ENCODE measurements at places on chromosomes 2 and 18.

DNA sequence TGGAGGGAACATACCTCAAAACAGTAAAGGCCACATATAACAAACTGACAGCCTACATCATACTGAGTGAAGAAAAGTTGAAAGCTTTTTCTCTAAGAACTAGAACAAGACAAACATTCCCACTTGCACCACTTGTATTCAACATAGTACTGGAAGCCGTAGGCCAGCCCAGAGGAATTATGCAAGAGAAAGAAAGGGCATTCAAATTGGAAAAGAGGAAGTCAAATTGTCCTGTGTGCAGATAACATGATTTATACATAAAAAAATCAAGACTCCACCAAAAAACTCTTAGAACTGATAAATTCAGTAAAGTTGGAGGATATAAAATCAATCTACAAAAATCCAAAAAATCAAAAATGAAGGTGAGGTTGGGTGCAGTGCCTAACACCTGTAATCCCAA, 8.0 kb upstream of the KDM3A start:
- no peak for DNase-seq

DNA sequence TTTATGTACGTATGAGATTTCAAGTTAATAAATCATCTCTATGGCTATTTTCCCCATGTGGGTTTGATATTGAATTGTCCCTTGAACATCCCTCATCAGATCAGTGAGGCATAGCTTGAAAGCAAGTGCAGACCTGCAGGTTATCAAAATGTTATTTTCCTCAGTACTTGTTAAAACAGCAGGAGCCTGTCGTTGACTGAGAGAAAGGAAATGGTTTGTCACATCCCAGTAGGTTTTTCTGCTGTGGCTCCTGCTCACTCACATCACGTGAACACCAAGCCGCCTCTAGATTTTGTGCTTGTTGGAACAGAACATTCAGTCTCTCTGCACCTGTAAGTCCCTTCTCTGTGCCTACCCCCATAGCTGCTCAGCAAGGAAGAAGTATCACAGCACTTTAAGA, 340.3 kb downstream of the CELF4 start:
- no peak for DNase-seq

- no peak for DNase-seq
These were observed 2.8 kb upstream of the PEX13 start for GRCh38 chr2:61014763-61015162.

- no peak for DNase-seq
These were observed 72.6 kb upstream of the NOL4 start for GRCh38 chr18:34297287-34297686.

DNA sequence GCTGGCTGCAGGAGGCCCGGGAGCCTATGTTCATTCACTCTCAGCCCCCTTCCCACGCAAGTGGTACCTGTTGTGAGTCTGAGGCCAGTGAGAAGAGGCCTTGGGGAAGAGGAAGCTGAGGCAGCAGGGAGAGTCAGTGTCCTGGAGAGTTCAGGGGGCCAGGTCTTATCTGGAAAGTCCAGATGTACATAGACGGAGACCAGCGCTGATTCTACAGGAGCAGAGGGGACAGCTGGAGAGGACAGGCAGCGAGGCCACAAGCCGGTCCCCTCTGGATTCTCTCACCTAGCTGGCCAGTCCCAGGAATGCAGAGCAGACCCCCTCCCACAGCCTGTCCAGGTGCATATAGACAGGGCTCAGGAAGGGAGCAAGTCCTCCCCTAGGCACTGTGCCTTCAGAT, 29.1 kb upstream of the SELENOI start:
- no peak for DNase-seq

GRCh38 chr2:109256111-109256510, 127.1 kb downstream of the SH3RF3 start:
- DNase-seq = no peak

DNA sequence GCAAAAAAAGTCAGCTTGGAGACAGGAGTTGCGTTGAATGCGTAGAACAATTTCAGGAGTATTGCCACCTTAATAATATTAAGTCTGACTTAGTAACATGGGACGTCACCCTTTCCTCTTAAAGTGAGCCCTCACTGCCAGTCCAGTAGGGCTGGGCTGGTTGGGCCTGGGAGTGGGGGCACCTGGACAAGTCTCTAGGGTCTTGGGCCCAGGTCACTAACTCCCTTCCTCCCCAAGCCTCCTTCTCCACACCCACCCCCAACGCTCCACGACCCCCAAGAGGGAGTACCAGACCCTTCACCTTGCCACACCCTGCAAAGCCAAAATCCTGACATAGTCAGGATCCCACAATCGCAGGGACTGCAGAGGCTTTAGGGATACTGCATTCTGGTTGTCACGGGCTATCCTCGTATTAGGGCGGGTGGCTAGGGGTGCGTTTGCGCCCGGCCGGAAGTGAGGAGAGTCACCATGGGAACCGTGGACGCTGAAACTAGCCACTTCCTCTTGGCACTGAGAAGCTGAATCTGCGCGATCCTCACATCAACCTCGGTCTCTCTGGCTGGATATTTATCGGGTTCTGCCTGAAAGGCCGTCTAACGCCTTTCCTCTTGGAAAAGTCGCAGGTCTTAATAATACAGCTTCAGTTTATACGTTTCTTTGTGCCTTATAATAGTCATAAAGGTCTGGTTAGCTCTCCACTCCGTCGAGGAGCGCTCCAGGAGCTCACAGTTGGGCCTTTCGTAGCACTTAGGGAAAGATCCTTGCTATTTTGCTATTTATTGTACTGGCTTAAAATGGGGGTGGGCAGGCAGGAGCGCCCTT, 10.3 kb upstream of the CXXC1 start:
- DNase-seq = peak; percentile 73

DNA sequence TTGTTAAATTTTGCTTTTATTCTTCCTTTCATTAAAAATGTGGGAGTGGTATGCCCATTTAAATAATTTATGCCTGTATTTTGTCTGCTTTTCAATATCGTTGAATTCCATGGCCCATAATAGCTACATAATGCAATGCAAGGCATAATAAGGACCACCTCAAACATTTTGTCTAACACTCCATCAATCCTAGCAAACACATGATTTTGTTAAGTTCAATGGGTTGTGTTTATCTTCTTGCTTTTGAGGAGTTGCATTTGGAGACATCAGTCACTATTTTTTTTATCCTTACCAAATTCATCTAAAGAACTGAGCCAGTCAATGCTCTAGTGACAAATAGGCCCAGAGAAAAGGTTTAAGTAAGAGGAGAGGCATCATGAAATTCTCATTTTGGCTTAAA, 145.5 kb downstream of the ZNF385B start:
- no peak for DNase-seq

GRCh38 chr18:21179590-21180220, 62.3 kb upstream of the GREB1L start:
- DNase-seq = peak; percentile 59

GRCh38 chr2:7633566-7634153, 716.4 kb downstream of the RNF144A start:
- no peak for DNase-seq

GRCh38 chr2:232073699-232074098, 112.2 kb downstream of the DIS3L2 start:
- no peak for DNase-seq

GRCh38 chr18:74422541-74422940, 34.6 kb downstream of the DIPK1C start:
- no peak for DNase-seq

GRCh38 chr2:140600116-140600515, 1530.7 kb downstream of the LRP1B start:
- no peak for DNase-seq

- no peak for DNase-seq
These were observed 157.5 kb upstream of the MYCN start for GRCh38 chr2:15782769-15783294.

DNA sequence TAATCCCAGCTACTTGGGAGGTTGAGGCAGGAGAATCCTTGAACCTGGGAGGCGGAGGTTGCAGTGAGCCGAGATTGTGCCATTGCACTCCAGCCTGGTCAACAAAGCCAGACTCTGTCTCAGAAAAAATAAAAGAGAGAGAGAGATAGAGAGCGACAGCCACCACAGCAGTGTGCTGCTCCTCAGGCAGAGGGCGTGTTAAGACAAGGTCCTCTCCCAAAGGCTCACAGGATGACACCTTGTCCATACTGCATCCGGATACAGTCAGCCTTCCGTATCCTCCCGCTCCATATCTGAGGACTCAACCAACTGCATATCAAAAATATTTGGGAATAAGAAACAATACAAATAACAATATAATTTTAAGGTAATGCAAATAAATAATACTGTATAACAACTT, 20.1 kb downstream of the ARL4C start:
- DNase-seq = no peak

GRCh38 chr18:68548904-68549870, 165.7 kb downstream of the TMX3 start:
- no peak for DNase-seq

- no peak for DNase-seq
These were observed 131.5 kb upstream of the SMAD2 start for GRCh38 chr18:48061781-48062570.

- no peak for DNase-seq
These were observed 40.4 kb upstream of the SMAD2 start for GRCh38 chr18:47970664-47971531.

DNA sequence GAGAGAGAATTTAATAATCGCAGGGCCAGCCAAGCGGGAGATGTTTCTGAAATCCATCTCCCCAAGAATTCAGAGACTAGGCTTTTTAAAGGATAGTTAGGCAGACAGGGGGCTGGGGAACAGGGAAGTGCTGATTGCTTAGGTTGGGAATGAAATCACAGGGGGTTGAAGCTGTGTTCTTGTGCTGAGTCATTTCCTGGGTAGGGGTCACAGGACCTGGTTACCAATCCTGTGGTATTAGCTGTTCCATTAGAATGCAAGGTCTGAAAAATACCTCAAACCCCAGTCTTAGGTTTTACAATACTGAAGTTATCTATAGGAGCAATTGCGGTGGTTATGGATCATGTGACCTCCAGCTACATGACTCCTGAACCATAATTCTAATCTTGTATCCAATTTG, 4.6 kb downstream of the SP140 start:
- DNase-seq = no peak

- no peak for DNase-seq
These were observed 422 bp downstream of the OBSL1 start for GRCh38 chr2:219570924-219571310.

DNA sequence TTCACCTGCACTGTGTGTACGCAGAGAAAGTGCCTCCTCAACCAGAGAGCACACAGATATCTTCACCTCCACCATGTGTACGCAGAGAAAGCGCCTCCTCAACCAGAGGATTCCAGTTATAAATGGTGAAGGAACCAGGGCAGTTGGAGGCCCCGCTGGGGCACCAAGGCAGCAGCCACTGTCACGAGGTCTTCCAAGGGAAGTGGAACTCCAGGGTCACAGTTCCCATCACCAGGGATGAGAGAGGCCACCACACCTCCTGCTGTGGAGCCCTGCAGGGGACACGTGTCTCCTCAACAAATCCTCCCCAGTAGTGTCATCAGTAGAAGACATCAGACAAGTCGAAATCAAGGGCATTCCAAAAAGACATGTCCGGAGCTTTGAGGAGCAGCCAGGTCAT, 28.2 kb upstream of the NFATC1 start:
- DNase-seq = no peak

- no peak for DNase-seq
These were observed 41.4 kb downstream of the TET3 start for GRCh38 chr2:74025971-74026612.

GRCh38 chr2:145561152-145561551, 1041.2 kb upstream of the ZEB2 start:
- no peak for DNase-seq

DNA sequence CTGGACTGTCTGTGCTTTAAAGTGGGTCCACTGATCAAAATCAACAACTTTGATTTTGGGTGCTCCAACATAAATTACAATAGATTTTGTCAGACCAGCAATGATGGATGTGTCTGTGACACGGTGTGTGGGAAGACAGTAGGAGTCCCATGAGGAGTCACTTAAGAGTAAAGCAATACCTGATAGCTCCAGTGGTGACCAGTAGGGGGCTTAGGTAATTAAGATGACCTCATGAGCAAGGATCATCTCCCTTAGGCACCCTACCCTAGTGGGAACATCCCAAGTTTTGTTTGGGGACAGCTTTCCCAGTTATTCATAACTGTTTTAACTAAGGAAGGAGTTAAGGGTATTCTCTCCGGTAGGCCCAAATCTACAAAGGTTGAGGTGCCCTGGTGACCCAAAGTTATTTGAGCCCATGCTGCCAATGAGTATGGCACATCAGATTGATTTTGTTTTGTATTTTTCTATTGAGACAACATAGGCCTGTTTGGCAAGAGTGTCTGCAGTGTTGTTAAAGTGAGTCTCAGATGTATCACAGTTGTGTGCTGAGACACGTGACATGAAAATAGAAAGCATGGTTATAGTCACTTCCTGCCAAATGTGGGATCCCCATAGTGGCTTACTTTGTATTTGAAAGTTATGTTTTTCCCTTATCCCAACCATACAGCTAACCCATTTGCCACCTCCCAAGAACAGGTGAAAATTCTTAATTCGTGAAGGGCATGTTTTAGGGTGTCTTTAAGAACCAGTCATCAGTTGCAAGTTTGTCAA, 1337.6 kb upstream of the SLC39A10 start:
- no peak for DNase-seq

- DNase-seq = no peak
These were observed 6.0 kb upstream of the NCK2 start for GRCh38 chr2:105738658-105739241.

- no peak for DNase-seq
These were observed 218.2 kb downstream of the SH3BP4 start for GRCh38 chr2:235170016-235170415.

DNA sequence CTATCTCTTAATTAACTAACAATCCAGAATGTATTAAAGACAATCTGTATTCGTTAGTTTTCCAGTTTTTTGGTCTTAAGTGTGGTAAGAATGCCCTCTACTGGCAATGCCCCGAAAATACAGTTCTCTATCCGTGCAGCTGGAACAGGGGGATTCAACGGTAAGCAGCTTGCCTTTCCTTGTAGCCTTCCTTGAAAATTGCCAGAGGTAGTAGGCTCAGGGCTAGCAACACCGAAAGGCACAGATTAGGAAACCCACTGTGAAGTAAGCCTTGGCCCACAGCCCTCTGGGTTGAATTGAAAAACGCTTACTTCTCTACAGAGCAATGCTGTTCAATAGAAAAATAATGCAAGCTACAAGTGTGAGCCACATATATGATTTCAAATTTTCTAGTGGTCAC, 17.1 kb upstream of the VPS4B start:
- DNase-seq = peak; percentile 61

GRCh38 chr2:164675027-164675426, 53.7 kb upstream of the GRB14 start:
- DNase-seq = no peak
